ENCODE measurements at places on chromosomes 2 and 18.

DNA sequence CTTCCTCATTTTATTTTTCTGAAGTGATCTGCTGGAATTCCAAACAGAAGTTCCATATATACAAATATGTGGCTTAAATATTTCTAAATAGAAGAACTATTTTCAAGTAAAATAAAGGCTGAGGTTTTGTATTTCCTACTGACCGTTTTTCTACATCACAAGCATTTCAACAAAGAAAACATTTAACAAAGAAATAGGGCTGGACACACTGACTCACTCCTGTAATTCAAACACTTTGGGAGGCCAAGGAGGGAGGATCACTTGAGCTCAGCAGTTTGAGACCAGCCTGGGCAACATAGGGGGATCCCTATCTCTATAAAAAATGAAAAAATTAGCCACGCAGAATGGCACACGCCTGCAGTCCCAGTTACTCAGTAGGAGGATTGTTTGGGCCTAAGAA is 44.6 kb downstream of the TANK start:
- no peak for ATAC-seq

DNA sequence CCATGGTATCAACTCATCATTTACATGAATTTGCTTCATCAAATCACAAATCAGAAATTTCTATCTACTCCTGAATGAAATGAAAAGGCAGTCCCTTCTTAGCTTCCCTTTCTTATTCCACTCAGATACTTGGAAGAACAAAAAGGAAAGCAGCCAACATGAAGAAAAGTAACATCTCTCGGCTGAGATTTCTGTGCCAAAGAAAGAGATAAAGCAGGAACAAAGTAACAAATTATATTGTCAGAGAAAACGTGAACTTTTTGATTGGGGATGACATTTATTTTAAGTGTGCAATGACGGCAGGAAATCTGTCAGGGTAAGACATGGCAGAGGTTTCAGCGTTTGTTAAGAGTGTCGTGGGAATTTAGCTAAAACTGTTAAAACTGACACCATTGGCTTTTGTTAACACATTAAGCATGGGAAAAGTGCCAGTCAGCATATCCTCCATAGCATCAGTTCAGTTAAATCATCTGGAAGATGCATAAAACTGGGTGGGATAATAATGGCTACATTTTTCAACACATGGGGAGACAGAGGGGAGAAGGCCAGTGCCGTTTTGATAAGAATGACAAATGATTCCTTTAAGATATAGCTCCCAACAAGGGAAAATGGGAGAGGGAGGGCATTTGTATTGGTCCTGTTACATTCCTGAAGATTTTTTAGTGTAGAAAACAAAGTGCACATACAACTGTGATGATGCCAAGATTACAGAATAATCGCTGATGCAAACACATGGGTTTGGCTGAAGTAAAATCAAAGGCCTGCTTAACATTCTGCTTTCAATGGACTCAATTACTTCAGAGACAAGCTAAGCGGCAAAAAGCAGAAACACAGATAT is 211.6 kb downstream of the ZNF521 start:
- ATAC-seq, result no peak

DNA sequence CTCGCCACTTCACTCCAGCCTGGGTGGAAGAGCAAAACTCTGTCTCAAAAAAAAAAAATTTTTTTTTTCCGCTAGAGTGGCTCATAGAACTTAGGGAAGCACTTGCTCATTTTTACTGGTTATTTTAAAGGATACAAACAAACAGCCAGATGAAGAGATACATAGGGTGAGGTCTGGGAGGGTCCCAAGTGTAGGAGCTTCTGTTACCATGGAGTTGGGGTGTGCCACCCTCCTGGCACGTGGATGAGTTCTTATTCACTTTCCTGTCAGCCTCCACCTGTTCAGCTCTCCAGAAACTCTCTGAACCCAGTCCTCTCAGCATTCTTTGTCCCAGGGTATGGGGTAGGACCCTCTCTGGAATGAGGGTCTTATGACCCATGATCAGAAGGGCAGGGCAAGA is 4.9 kb upstream of the MAT2A start:
- ATAC-seq, result no peak

GRCh38 chr2:63734510-63734909 is 107.2 kb upstream of the UGP2 start:
- no peak for ATAC-seq

- ATAC-seq, result peak; percentile 40
Measured at GRCh38 chr18:616380-616995, 19.7 kb downstream of the CLUL1 start.

DNA sequence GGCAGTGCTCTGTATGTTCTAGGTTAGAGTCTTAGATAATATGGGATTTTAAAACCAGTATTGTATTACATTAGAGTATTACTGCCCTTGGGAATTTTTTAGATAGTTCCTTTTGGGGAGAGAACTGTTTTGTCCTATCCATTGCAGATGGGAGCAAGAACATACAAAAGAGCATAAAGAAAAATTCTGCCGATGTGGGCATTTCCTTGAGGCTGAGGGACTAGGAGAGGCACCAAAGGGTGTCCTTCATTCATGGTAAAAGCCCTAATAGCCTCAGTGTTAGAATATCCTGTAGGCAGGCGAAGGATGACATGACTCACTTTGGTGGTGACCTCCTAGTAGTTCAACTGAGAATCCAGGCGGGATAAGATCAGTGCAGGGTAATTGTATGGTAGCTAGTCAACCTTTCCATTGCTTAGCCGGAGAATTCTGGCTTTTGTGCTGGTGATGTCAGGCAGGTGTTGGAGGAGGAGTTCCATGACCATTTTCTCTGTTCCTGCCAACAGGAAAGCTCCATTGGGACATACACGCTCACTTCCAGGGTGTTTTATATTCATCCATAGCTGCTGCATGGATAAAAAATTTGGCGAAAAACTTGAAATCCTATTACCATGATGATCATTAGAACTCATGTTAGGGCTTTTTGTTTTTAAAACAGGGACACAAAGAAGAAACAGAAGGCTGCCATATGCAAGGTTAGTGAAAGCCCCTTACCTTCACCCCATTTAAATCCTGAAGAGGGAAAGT is 28.1 kb downstream of the EPAS1 start:
- no peak for ATAC-seq

- no peak for ATAC-seq
Measured at GRCh38 chr18:9712130-9712577, 4.1 kb downstream of the RAB31 start.

- no peak for ATAC-seq
Measured at GRCh38 chr2:28764909-28765711, 13.5 kb downstream of the PPP1CB start.

- ATAC-seq, result peak; percentile 67
Measured at GRCh38 chr2:171956135-171956825, 34.0 kb downstream of the HAT1 start.

DNA sequence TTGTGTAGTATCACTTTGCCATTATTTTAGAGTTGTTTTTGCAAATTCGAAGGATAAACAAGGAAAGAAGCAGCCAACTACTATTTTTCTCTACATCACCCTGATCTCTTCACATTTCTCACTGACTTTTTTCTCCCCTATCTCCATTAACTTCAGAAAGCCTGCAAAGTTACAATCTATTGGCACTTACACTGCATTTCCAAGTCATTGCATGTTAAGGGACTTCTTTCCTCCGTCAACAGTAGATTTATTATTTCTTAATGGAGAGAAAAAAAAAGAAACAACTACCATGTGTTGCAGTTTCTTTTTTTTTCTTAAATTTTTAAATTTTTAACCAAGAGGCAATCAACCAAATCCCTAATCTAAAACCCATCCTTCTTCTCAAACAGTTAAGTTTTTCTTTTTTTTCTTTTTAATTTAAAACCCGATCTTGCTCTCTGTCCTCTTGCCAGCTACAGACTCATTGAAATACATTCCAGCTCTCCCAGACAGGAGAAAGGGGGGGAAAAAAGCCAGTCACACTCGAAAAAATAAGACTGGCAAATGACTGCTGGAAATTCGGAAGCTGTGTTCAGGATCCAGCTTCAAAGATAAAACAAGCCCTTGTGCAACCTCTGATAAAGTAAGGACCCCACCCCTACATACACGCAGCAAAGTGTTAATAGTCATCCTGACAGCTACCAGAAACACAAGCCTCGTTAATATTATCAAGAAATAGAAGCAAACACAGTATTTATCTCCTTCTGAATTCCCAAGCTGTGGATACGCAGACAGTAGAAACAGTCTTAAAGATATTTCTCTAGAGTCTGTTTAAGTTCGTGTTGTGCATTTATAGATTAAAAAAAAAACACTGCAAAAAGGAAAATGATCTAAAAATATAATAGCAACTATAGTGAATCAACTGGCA is 1.3 kb downstream of the LRRTM4 start:
- ATAC-seq, result no peak

DNA sequence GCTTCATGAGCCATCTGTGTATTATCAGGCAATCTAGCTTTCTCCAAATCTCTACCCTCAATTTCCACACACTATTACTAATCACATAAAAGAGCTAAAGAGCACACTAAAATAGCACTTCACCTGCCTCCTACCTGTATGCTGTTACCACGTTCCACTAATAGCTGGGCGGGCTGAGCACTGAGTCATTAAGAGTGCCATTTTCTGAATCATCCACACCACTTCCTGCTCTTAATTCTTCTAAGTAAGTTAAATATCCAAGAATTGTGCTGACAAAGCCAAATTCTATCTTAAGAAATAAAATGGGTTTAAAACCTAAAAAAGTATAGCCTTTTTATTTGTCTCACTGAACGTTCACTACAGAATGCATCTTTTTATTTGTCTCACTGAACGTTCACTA is 35.7 kb downstream of the NOL10 start:
- ATAC-seq, result no peak

DNA sequence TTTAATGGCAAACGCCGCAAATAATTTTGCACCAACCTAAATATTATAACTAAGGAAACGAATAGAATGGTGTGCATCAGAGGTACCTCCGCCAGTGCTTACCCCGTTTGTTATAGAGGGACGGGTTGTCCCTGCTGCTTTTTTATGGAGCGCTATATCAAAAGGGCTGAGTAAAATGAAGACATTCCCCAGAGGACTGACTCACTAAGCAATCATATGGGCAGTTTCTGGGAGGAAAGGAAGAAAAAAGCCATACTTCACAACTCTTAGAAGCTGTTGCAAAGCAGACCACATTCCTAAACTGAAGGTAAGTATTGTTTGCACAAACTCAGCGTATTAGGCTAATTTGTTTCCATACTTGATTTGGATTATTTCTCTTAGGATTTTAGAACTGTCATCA is 12.9 kb downstream of the ID2 start:
- no peak for ATAC-seq

DNA sequence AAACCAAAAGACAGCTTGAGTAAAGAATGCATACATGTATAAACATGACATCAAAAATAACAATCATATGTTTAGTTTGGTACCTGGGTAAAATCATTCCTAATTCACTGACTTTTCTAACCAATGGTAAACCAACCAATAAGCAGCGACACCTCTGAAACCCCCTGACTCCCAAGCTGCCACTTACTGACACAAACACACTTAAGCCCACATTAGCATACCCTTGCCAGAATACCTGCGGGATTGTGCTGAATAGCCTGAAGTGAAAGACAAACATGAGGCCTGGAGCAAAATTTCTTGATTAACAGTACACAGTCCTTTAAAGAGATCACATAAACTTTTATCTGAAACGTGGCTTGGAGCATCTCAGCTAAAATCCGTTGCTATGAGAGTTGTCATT is 902.9 kb downstream of the TMEM182 start:
- no peak for ATAC-seq

DNA sequence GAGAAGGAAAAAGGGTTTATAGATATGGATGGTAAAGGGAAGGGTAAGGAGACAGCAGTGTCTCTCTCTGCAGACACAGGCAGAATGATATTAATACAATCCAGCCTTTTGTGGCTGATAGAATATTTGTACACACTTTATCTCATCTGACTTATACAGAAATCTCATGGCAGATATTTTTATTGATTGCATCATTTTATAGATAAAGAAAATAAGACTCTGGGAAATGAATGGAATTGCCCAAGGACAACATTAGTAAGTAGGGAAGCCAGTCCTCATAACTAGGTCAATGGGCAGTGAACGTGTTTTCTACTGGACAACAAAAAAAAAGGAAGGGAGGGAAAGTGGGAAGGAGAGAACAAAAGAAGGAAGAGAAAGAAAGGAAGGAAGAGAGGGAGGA is 236.4 kb upstream of the EPHA4 start:
- ATAC-seq, result no peak

GRCh38 chr2:239593455-239593854 is 192.6 kb upstream of the HDAC4 start:
- no peak for ATAC-seq

DNA sequence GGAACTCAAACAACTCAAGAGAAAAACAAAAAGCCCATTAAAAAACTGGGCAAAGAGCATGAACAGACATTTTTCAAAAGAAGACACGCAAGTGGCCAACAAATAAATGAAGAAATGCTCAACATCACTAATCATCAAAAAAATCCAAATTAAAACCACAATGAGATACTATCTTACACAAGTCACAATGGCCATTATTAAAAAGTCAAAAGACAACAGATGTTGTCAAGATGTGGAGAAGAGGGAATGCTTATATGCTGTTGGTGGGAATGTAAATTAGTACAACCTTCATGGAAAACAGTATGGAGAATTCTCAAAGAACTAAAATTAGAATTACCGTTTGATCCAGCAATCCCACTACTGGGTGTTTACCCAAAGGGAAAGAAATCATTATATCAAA is 15.1 kb downstream of the LMAN1 start:
- ATAC-seq, result no peak

GRCh38 chr18:23131693-23132319 is 3.5 kb upstream of the CABLES1 start:
- peak; percentile 39 for ATAC-seq

DNA sequence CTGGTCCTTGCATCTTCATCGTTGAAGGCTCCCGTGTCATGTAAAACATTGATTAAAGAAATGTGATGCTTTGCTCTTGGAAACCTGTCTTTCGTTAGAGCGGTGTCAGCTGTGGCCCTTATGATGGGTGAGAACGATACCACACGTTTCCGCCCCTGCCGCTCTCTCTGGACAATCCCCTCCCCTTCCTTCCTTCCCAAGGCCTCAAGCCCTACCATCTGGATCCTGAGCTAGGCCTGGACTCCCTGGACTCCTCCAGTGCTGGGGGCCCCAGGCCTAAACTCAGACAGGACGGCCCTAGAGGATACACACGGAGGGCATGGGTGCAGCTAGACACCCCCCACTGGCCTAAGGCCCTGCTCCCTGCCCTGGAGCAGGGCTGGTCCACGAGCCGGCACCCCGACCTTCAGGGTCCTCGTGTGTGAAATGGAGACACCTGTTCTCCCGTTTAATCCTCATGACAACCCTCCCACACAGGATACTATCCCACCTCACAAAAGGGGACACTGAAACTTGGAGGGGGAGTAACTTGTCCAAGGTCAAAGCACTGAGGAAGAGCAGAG is 13.2 kb downstream of the BIN1 start:
- no peak for ATAC-seq

DNA sequence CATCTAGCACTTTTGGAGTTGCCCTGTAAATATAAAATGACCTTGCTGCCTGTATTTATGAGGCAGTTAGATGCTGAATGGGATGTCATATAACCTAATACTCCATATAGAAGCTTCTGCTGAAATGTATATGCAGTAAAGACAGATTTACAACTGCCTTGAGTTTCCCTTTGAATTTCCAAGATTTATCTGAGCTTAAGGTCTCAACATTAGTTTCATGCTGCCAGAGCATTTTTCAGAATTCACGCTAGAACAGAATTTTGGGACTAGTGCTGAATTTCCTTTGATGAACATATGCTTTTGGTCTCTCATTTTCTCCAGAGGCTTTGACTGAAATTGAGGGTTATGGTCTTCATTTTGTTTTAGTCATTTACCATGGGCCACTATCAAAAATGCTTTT is 254.7 kb upstream of the FANCL start:
- ATAC-seq, result no peak
